NCI-H1105 treated with DMSO at 0.1 percent for 48 hours (cell line): ENCODE measurements at places on chromosomes 5 and 9.

DNA sequence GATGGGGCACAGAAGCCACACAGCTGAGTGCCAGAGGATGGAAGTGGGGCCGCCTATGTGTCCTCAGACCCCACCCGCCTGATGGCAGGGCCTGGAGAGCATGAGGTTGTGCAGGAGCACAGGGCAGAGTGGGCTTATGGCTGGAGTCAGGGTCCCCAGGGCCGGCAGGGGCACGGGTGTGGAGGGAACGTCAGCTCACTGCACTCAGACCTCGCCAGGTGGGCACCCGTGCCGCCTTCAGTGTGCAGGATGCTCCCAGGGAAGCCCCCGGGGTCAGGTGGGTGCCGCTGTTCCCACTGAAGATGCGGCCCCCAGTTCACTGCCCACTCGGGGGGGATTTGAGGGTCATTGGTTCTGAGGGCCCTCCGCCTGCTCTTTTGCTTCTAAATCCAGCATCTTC, 34.9 kb downstream of the EXOC3 start:
- no peak for DNase-seq

DNA sequence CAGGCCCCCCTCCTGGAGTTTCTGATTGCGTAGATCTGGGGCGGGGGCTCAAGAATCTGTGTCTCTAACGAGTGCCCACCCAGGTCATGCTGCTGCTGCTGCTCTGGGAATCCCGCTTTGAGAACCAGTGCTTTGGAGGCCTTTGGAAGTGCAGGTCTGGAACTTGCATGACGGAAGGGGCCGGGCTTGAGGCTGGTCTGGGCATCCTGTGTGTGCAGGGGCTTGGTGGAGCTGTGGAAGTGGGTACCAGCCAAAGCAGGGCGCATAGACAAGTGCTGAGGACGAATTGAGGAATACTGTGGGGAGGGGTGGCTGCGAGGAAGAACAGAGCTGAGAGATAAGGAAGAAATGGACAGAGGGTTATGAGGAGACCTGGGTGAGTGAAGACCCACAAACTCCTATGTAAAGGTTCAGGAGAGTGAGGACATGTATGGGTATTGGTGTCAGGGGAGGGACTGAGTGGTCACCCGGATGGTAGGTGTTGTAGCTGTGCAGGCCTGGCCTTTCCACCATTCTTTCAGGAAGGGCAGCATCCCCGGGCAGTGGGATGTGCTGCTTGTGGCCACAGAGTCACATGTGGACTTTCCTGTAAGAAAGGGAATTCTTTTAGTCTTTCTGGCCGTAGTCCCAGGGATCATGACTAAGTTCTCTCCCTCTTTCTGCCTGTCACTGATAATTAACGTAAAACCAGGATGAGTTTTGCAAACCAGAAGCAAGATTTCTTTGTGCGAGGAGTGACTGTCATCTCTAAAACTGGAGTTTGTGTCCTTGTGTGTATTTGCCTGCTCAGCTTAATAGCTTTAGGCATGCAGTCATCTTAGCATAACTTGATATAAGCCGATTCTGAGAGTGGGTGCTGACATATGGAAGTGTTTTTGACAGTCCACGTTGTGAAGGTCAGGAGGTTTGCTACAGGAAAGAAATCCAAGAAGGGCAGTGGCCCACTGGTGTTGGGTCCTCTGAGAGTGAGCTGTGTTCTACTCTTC, 43.3 kb upstream of the TJP2 start:
- DNase-seq: no peak

DNA sequence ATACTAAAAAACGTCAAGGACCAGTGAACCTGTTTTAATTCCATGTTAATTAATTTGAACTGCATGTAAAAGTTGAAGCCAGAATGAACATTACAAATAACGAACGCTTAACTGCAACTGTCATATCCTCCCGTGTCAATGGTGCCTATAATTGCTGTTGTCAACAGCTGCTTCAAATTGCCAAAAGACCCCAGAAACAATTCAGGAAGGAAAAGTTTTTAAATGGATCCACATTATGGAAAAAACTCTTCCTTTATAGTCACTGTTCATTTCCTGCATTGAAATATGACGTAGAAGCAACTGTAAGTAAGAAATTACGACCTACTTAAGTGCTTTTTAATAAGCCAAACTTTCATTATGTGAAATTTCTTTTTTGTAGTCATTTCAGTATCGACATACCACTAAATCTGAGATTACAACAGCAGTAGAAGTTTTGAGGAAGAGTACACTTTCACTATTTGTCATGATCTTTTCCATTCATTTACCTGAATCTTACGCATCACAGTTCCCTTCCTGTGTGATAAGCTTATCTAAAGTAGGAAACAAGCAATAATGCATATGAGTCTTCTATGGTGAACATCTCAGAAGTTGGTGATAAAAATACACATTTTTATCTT, 37.8 kb downstream of the MEF2C start:
- DNase-seq: no peak

GRCh38 chr9:2781336-2781735, 62.6 kb downstream of the PUM3 start:
- DNase-seq: no peak

GRCh38 chr9:68974431-68974830, 39.5 kb downstream of the PRKACG start:
- no peak for DNase-seq

GRCh38 chr5:594226-594860, 17.8 kb upstream of the CEP72 start:
- no peak for DNase-seq
